CD4-positive, alpha-beta T cell (primary cell): ENCODE measurements at places on chromosomes 3 and 15.

DNA sequence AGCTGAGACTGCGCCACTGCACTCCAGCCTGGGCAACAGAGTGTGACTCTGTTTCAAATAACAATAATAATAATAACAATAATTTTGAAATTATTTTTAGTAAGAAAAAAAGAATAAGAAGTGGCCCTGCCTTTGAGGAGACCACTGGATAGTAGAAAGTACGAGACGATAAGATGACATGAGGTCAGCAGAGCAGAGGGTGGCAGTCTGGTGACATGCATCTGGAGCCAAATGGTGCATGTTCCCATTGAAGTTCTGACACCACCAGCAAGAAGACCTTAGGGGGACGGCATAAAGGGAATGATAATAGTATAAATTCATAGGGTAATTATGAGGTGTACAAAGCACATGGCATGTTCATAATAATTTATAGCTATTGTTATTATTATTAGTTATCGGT, 542.2 kb upstream of the TBL1XR1 start:
- DNase-seq, result no peak

DNA sequence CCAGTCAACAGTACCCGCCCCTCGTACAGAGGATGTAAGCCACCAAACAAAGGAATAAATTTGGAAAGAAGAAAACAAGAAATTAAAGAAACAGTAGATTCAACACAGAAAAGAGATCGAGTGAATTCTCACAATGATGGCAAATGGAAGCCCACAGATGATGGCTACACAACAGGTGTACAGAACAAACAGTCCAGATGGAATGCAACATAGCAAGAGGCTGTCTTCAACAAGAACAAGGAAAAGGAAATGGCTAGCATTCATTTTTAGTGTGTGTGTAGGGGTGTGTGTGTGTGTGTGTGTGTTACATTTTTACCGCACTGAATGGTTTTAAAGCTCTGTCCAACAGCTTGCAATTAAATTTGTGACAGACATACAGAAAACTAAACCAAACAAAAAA, 12.9 kb downstream of the NEDD4 start:
- no peak for DNase-seq

DNA sequence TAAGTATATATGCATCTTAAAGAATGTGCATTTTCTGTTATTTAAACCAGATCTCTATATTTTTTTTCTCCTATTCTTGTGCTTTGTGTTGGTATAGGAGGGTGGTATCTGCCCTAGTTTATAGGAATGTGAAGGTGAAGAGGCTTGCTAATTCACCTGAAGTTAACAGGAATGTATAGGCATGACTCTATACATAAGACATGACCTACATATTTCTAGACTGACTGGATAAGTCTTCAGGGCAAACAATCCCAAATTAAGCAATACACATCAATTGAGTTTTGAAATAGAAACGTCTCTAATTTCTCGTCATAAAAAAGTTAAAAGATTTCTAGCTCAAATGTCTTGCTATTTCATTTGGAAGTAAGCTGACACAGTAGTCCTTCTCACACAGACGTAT, 410.0 kb downstream of the DIPK2A start:
- DNase-seq, result no peak

GRCh38 chr3:155704771-155705559, 39.9 kb downstream of the PLCH1 start:
- no peak for DNase-seq
